ENCODE measurements at places on chromosomes 11 and 22. TPM values are rescaled to one million over a fixed set of nuclear protein-coding genes. Genes with fewer than 3 reads are reported as not detected.

SCUBE2 gene
- 2.8 TPM for total RNA-seq

TMEM138 gene
- total RNA-seq = 32.8 TPM

PLA2G3 gene
- total RNA-seq = not detected

RPS6KB2 gene
- 31.0 TPM for total RNA-seq

MTMR3 gene
- 18.1 TPM for total RNA-seq

A4GALT gene
- total RNA-seq = 30.9 TPM

C22orf42 gene
- total RNA-seq = not detected

KRTAP5-11 gene
- not detected for total RNA-seq

Measured in pericardium fibroblast (primary cell).